ENCODE measurements at places on chromosomes 6 and 20. TPM values are rescaled to one million over a fixed set of nuclear protein-coding genes. Genes with fewer than 3 reads are reported as not detected.
A peak's percentile ranks its signal among the peaks of the same experiment; 100 is the strongest.

GRCh38 chr6:165776691-165777090 lies 113.7 kb upstream of the PDE10A start:
- DNase-seq = no peak
- H3K4me3 ChIP-seq = no peak overlapping the region
- H3K27ac ChIP-seq = no peak overlapping the region

DNA sequence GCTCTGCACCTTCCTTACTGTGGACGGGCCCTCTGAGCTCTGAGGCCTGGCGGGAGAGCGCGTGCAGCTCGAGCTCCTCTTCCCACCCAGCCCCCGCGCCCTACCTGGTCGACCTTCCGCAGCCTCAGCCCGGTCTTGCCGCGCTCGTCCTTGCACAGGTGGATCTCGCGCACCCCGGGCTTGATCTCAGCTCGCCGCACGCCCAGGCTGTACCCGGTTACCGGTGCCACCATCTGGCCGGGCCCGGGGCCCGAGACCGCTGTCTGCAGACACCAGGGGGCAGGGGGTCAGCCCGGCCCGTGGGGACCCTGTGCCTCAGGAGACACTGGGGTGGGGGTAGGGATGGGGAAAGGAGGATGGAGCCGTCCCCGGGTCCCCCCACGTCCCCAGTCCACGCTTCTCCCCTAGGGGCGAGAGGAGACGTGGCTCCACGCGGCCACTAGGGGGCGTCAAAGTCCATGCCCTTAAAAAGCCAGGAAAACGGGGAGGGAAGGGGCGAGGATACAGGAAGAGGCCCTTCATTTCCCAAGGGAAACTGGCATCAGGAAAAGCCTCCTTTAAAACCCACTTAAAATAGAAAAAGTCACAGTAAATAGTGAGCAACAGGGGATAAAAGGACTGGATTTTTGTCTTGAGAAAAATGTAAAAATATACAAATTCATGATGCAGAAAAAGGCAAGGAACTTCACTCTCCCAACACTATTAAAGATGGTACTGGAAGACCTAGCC lies 15.5 kb downstream of the SDCBP2 start:
- no peaks in the 10 kb centered on the region for H3K27me3 ChIP-seq
- no peak overlapping the region for H3K27ac ChIP-seq
- peak; percentile 90 for DNase-seq
- H3K4me3 ChIP-seq = no peak overlapping the region
- H3K36me3 ChIP-seq = no peaks in the 10 kb centered on the region

The DLK2 gene
- 0.12 TPM for polyA plus RNA-seq

DNA sequence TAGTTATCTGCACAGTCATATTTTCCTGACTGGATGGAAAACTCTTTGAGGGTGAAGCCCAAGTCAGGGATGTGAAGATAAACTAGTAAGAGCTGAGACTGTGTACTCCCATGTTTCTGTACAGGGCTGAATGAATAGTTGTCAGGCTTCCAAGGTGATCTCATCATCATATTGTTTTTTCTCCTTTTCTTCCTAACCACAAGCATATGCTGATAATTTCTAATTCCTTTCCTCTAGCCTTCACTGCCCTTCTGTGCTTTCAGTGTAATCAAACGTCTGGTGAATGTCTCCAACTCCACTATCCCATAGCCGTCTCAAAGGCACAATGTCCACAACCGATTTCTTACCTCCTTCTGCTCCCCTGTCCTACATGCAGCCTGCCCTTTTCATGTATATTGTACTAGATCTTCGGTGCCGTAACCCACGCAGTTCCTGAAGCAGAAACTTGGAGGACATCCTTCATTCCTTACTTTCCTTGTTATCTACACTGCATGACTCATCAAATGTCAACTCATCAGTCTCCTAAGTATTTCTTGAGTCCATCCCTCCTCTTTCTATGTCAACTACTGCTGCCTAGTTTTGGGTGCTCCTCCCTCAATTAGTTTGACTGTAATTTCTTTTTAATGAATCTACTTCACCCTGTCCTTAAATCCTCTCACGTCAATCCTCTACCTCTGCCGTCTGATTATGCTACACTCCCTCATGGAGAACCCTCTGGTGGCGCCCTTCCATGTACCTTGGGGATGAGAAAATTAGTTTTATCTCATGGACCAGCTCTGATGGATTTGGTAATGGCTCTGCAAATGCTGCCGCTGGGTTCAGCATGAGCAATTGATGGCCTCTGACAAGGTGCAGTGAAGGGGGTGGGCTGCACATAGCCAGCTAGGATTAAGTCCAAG lies 21.9 kb downstream of the NCOA7 start:
- H3K4me3 ChIP-seq = no peak overlapping the region
- no peak overlapping the region for H3K27ac ChIP-seq
- no peaks in the 10 kb centered on the region for H3K27me3 ChIP-seq
- H3K4me1 ChIP-seq = peaks cover 25% of the 10 kb centered on the region

DNA sequence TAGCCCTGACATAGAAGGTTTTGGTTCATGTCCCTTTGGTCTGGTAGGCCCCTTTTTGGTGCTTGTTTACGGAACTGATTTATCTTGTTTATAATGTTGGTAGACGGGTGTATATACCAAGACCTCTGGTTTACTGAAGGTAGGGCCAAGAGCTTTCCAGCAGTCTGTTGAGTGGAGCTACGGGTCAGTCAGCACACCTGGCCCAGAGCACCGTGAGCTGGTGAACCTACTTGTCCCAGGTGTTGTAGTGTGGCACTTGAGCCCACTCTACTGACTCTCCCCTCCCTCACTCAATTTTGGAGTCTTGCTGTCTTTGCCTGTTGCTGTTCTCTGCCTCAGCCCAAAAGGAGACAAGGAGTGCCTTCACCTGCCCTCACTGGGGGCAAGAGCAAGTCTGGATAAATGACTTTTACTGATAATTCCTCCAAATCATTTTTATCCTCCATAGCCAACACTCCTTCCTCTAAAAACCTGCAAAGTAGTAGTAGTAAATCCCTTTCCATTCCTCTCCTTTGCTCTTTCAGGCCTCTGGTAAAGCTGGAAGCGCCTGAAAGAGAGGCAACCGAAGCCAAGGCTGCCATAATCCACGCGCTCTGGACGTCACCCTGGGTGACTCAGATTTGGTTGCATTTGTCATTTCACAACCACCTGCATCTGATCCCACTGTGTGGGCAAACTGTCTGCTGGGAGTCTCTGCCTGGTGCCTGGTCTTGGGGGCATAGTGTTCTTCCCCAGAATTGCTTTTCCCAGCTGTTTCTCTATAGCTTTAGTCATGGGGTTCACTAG lies 22.2 kb downstream of the RREB1 start:
- H3K36me3 ChIP-seq = no peaks in the 10 kb centered on the region
- H3K27me3 ChIP-seq = no peaks in the 10 kb centered on the region
- DNase-seq = peak; percentile 83
- H3K4me3 ChIP-seq = no peak overlapping the region

The OXT gene
- not detected for polyA plus RNA-seq

GRCh38 chr20:62472138-62472940 lies 3.5 kb downstream of the GATA5 start:
- H3K27me3 ChIP-seq = peaks cover 95% of the 10 kb centered on the region
- peaks cover 25% of the 10 kb centered on the region for H3K4me1 ChIP-seq
- H3K36me3 ChIP-seq = no peaks in the 10 kb centered on the region
- no peak overlapping the region for H3K4me3 ChIP-seq

The RAB23 gene
- polyA plus RNA-seq = 0.89 TPM

The SAPCD1 gene
- polyA plus RNA-seq = 14.2 TPM

The AFDN gene
- polyA plus RNA-seq = 12.1 TPM

DNA sequence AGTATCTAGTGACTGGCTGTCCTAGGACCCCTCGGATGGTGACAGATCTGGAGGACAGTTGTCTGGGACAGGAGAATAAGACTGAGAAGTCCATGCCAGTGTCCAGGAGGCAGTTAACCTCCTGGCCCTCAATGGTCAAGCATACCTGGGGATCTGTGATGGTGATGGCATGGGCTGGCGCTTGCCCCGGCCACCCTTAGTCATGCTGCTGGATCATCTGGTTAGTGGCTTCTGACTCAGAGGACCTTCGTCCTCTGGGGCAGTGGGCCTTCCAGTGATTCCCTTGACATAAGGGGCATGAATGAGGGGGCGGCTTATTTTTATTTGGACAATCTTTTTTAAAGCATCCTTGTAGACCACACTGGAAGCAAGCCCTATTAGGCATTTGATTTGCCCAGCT lies 24.0 kb upstream of the SF3B5 start:
- no peak overlapping the region for H3K4me3 ChIP-seq
- H3K36me3 ChIP-seq = no peaks in the 10 kb centered on the region
- peaks cover 5% of the 10 kb centered on the region for H3K4me1 ChIP-seq
- H3K27ac ChIP-seq = no peak overlapping the region
- DNase-seq = no peak

GRCh38 chr6:30361661-30362060 lies 16.7 kb downstream of the RPP21 start:
- H3K27me3 ChIP-seq = peaks cover 38% of the 10 kb centered on the region
- H3K36me3 ChIP-seq = no peaks in the 10 kb centered on the region
- H3K4me3 ChIP-seq = no peak overlapping the region
- H3K27ac ChIP-seq = no peak overlapping the region

DNA sequence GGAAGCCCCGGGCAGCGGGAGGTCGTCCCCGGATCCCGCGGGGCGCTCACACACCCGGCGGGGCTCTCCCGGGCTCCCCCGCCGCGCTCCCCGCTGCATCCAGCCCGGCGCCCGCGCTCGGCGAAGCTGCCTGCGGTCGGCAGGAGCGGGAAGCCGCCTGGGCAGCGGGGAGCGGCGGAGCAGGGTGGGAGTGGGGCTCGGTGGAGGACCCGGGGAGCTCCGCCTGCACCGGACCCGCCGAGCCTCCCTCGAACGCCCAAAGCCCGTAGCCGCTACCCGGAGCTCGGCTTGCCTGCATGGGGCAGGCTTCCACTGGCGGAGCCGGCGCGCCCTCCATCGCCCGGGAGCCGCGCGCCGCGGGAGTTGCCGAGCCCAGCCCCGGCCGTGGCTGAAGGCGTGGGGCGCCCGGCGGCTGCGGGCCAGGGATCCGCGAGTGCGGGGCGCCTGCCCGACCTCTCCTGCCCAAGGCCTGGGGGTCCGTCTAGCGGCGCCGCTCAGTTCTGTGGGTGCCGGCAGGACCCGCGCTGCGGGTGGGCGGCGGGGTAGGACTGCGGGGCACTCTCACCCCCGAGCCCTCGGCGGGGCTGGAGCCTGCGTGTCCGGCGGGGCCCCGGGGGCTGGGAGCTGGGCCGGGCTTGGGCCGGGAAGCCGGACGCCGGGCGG lies 671 bp downstream of the CDH4 start:
- peak overlapping the region; percentile 51 for H3K4me3 ChIP-seq
- DNase-seq = no peak
- no peak overlapping the region for H3K27ac ChIP-seq
- H3K4me1 ChIP-seq = peaks cover 29% of the 10 kb centered on the region

DNA sequence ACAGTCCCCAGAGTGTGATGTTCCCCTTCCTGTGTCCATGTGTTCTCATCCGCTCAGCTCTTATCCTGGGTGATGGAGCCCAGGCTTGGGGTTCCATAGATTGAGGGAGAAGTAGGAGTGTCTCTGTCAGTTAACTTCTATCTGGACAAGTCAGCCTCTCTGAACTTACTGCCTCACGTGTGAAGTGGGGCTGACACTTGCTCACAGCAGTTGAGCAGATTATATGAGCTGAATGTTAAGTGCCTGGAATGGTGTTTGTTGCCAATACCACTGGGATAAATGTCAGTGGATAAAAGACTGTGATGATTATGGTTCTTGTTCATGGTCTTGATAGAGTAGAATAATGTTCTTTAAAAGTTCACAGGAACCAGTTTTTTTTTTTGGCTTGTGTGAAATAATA lies 17.1 kb upstream of the EFCAB8 start:
- H3K36me3 ChIP-seq = peaks cover 100% of the 10 kb centered on the region
- DNase-seq = no peak
- no peaks in the 10 kb centered on the region for H3K27me3 ChIP-seq
- H3K4me1 ChIP-seq = no peaks in the 10 kb centered on the region

GRCh38 chr6:144189351-144189750 lies 39.0 kb downstream of the STX11 start:
- no peak for DNase-seq
- peaks cover 29% of the 10 kb centered on the region for H3K36me3 ChIP-seq
- no peaks in the 10 kb centered on the region for H3K4me1 ChIP-seq

All from spleen (tissue), 13 donors.